ENCODE measurements at places on chromosomes 6 and 20. TPM values are rescaled to one million over a fixed set of nuclear protein-coding genes. Genes with fewer than 3 reads are reported as not detected.
A peak's percentile ranks its signal among the peaks of the same experiment; 100 is the strongest.

DNA sequence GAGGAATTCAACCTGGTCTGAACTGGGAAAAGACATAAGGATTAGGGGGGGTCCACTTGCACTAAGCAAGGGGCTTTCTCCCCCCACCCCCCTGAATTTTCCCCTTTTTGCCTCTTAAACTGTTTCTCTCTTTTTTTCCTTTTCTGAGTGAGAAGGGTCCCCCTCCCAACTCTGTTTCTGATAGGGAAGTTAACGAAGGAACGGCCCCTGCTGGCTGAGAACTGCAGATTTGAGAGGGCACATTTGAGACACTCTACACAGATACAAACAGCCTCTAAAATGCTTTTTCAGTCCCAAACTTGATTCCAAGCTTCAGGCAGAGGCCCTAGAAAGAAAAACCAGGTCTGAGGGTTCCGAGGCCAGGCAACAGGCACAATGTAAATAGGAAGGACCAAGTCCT lies 91.7 kb downstream of the JARID2 start:
- no peaks in the 10 kb centered on the region for H3K36me3 ChIP-seq
- DNase-seq, result no peak
- no peak overlapping the region for H3K27ac ChIP-seq
- H3K4me3 ChIP-seq, result no peak overlapping the region

GRCh38 chr20:52105442-52106422 lies 85.8 kb downstream of the ZFP64 start:
- DNase-seq, result peak; percentile 23
- H3K4me3 ChIP-seq, result peak overlapping the region; percentile 24

DNA sequence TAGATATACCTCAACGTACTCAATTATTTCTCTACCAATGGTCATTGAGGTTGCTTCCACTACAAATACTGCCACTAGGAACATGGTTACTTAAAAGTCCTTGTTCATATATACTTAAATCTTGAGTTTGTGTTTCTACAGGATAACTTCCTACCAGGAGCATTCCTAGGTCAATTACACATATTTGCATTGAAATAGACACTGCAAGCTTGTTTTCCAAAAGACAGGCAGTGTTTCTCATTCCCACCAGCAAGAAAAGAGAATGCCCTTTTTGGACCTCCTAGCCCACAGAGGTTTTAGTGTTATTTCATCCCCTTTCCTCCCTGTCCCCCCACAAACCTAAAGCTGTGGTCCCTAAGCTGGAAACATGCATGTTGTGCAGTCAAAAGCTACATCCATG lies 177.3 kb downstream of the ID4 start:
- H3K4me1 ChIP-seq, result no peaks in the 10 kb centered on the region
- no peaks in the 10 kb centered on the region for H3K27me3 ChIP-seq
- no peak overlapping the region for H3K27ac ChIP-seq
- no peak for DNase-seq

DNA sequence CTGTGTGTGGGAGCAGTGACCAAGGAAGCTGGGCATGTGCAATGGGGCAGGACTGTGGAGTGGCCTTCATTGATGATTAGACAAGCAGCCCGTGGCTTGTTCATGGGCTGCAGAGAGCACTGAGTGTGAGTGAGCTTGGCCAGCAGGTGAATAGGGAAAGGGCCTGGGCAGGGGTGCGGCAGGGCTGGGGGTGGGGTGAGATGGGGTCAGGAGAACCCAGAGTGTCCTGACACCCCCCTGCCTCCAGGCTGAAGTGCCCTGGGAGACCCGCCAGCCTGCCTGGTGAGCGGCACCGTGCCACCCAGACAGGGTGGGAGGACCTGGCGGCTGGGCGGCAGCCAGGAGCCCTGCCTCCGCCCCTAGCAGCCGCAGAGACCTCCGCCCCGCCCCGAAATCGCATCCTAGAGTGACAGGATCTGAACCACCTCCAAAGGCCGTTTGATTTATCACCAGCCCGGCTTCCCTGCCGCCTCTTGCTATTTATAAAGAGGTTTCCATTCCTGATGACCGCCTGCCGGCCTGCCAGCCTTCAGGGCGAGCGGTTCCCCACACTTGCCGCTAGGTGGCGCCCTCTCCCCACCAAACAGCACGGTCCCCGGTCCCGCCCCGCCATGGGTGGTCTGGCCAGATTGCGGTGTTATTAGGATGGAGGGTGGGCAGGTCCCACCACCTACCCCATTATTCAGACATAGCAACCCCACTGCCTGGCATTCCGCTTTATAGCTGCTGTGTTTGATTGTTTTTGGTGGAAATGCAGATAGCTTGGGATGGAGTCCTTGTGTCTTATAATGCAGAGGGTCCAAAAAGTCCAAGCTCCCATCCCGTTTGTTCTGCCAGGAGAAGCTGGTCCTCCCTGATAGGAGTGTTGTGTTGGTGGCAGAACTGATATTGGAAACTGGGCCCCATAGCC lies 3.5 kb downstream of the MYLK2 start:
- no peaks in the 10 kb centered on the region for H3K36me3 ChIP-seq
- H3K27ac ChIP-seq, result no peak overlapping the region
- DNase-seq, result peak; percentile 84
- H3K4me3 ChIP-seq, result no peak overlapping the region
- peaks cover 7% of the 10 kb centered on the region for H3K4me1 ChIP-seq
- H3K27me3 ChIP-seq, result no peaks in the 10 kb centered on the region

DNA sequence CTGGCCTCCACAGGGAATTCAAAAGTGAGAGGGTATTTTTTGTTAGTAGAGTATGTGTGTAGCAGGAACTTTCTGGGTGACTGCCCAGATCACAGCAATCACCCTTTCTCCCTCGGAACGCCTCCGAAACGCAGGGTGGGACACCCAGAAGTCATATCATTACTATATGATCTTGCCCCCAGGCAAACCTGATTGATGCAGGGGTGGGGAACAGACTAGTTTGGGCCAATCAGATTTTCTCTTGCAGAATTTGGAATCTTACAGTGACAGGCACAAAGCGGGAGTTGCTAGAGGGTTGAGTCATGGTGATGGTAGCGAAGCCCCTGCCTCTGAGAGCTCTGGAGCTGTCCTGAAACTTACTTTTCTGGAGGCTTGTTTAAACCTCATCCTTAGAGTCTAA lies 16.5 kb upstream of the RPN2 start:
- peaks cover 9% of the 10 kb centered on the region for H3K36me3 ChIP-seq
- no peaks in the 10 kb centered on the region for H3K27me3 ChIP-seq

GRCh38 chr6:111277819-111278218 lies 190.5 kb downstream of the SLC16A10 start:
- H3K4me3 ChIP-seq, result no peak overlapping the region
- H3K36me3 ChIP-seq, result peaks cover 72% of the 10 kb centered on the region
- H3K4me1 ChIP-seq, result no peaks in the 10 kb centered on the region
- no peak overlapping the region for H3K27ac ChIP-seq
- DNase-seq, result no peak
- no peaks in the 10 kb centered on the region for H3K27me3 ChIP-seq

- H3K4me1 ChIP-seq, result peaks cover 28% of the 10 kb centered on the region
- no peaks in the 10 kb centered on the region for H3K36me3 ChIP-seq
- no peaks in the 10 kb centered on the region for H3K27me3 ChIP-seq
- peak overlapping the region; percentile 58 for H3K27ac ChIP-seq
- H3K4me3 ChIP-seq, result no peak overlapping the region
- no peak for DNase-seq
Measured at GRCh38 chr20:35791821-35792220, 20.0 kb downstream of the PHF20 start.

DNA sequence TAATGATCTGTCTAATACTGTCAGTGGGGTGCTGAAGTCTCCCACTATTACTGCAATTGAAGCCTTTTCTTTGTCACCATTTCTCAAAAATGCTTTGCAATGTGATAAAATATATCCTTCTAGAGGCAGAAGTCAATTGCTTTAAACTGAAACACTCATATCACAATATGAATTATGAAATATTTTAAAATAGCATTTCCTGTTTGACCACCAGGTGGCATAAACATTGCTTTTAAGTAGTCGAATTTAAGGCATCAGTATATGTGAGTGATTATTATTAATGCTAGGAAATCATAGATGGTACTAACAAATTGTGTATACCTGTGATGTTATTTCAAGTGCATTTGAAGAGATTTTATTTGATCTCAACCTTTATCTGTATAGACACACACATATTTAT lies 87.5 kb downstream of the MEI4 start:
- no peaks in the 10 kb centered on the region for H3K36me3 ChIP-seq
- H3K4me3 ChIP-seq, result no peak overlapping the region
- H3K4me1 ChIP-seq, result no peaks in the 10 kb centered on the region
- H3K27me3 ChIP-seq, result no peaks in the 10 kb centered on the region

- no peak for DNase-seq
- H3K36me3 ChIP-seq, result no peaks in the 10 kb centered on the region
- H3K27ac ChIP-seq, result no peak overlapping the region
- H3K4me3 ChIP-seq, result no peak overlapping the region
- no peaks in the 10 kb centered on the region for H3K27me3 ChIP-seq
Measured at GRCh38 chr6:44202972-44203750, 13.6 kb upstream of the MYMX start.

- H3K27ac ChIP-seq, result no peak overlapping the region
- no peaks in the 10 kb centered on the region for H3K27me3 ChIP-seq
- DNase-seq, result no peak
- no peak overlapping the region for H3K4me3 ChIP-seq
Measured at GRCh38 chr20:50915424-50915823, 15.8 kb downstream of the ADNP start.

- H3K27me3 ChIP-seq, result peaks cover 60% of the 10 kb centered on the region
- no peak for DNase-seq
- H3K4me3 ChIP-seq, result no peak overlapping the region
- no peaks in the 10 kb centered on the region for H3K36me3 ChIP-seq
- H3K4me1 ChIP-seq, result no peaks in the 10 kb centered on the region
Measured at GRCh38 chr20:61908057-61909026, 157.3 kb downstream of the TAF4 start.

GRCh38 chr6:12339022-12339421 lies 48.9 kb downstream of the EDN1 start:
- peaks cover 15% of the 10 kb centered on the region for H3K4me1 ChIP-seq
- H3K4me3 ChIP-seq, result no peak overlapping the region
- DNase-seq, result no peak
- H3K27ac ChIP-seq, result no peak overlapping the region
- no peaks in the 10 kb centered on the region for H3K36me3 ChIP-seq
- H3K27me3 ChIP-seq, result no peaks in the 10 kb centered on the region

DNA sequence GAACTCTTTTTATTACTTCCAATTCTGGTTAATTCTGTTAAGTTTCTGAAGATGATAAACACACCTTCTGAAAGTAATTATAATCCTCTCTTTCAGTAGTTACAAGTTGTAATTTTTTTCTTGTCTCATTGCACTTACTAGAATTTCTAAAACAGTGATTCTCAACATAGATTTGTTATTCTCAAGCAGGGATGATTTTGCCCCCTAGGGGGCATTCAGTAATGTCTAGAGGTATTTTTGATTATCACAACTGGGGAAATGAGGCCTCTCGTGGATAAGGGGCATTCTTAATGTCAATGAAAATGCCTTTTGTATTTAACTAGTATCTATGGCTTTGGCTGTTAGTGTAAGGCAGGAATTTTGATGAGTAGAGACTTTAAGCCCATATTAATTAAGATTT lies 39.4 kb upstream of the MAFB start:
- no peak for DNase-seq
- no peaks in the 10 kb centered on the region for H3K27me3 ChIP-seq
- no peaks in the 10 kb centered on the region for H3K36me3 ChIP-seq
- no peak overlapping the region for H3K27ac ChIP-seq

GRCh38 chr6:156029286-156029985 lies 573.8 kb upstream of the NOX3 start:
- no peak overlapping the region for H3K27ac ChIP-seq
- H3K4me3 ChIP-seq, result no peak overlapping the region
- peak; percentile 39 for DNase-seq
- H3K36me3 ChIP-seq, result no peaks in the 10 kb centered on the region

GRCh38 chr6:44068607-44069296 lies 58.5 kb downstream of the MRPL14 start:
- no peaks in the 10 kb centered on the region for H3K27me3 ChIP-seq
- H3K36me3 ChIP-seq, result no peaks in the 10 kb centered on the region
- no peak overlapping the region for H3K4me3 ChIP-seq
- no peak overlapping the region for H3K27ac ChIP-seq

DNA sequence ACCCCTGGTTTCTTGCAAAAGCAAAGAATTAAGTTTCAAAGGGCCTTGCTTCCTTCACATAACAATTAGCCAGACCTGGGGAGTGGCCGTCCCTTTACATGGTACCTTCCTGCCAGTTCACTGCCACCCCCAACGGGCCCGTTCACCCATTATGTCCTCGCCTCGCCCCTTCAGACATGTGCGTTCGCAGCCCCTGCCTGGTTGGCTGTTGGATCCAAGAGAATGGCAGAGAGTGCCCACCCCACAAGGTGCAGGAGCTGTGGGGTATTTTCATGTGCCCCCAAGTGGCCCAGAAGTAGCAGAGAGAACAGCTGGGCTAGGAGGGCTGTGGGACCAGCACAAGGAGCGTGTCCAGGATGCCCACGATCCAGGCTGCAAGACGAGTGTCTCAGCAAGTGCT lies 422.9 kb upstream of the SULF2 start:
- H3K36me3 ChIP-seq, result no peaks in the 10 kb centered on the region
- no peaks in the 10 kb centered on the region for H3K27me3 ChIP-seq
- no peak for DNase-seq
- H3K4me3 ChIP-seq, result no peak overlapping the region

DNA sequence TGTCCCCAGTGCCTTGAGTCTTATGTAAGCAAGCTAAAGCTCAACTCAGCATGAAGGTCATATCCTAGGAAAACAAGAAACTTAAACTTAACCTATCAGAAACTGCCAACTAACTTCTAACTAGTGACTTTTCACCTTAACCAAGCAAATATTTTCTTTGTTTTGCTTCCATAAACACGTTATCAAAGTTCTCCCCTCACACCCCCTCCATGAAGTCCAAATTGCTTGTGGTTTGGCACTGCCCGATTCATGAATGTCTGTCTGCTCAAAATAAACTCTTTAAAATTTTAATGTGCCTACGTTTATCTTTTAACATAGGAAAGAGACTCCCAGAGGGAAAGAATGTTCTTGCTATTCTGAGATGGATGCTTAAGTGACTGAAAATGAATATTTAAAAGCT lies 34.9 kb downstream of the GSTA2 start:
- H3K4me3 ChIP-seq, result no peak overlapping the region
- H3K36me3 ChIP-seq, result no peaks in the 10 kb centered on the region
- no peak overlapping the region for H3K27ac ChIP-seq
- H3K4me1 ChIP-seq, result no peaks in the 10 kb centered on the region
- no peak for DNase-seq
- no peaks in the 10 kb centered on the region for H3K27me3 ChIP-seq

- no peak for DNase-seq
- H3K36me3 ChIP-seq, result no peaks in the 10 kb centered on the region
- H3K4me1 ChIP-seq, result no peaks in the 10 kb centered on the region
- H3K4me3 ChIP-seq, result no peak overlapping the region
Measured at GRCh38 chr20:24732599-24732998, 216.5 kb upstream of the CST7 start.

PNPLA1 gene
- total RNA-seq, result 2.0 TPM

REM1 gene
- 2.0 TPM for total RNA-seq

TCP11 gene
- total RNA-seq, result 0.35 TPM

KCNG1 gene
- 0.70 TPM for total RNA-seq

ADGRG6 gene
- total RNA-seq, result 34.2 TPM

IDH3B gene
- total RNA-seq, result 64.8 TPM

BNIP5 gene
- total RNA-seq, result 0.26 TPM

BPIFB4 gene
- not detected for total RNA-seq

POM121L2 gene
- not detected for total RNA-seq

NUDT3 gene
- 27.9 TPM for total RNA-seq

CRISP3 gene
- not detected for total RNA-seq

RBPJL gene
- not detected for total RNA-seq

CTAGE9 gene
- total RNA-seq, result not detected
